ENCODE measurements at places on chromosomes 7 and 10.

DNA sequence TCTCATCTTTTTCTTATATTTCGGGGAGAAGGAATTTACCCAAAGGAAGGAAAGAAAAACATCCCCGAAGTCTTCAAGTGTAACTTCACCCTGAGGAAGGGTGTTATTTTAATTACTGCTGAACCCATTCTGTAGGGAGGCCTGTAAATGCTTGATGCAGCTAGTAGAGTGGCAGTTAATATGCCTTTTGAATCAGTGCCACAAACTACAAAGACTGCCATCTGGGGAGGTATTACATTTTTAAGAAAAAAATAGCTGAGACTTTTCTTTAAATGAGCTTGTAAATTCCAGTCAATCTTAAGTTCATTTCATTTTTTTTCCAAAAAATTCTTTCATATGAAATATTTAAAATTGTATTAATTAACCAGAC is 233.1 kb upstream of the FERD3L start:
- no peak for DNase-seq

DNA sequence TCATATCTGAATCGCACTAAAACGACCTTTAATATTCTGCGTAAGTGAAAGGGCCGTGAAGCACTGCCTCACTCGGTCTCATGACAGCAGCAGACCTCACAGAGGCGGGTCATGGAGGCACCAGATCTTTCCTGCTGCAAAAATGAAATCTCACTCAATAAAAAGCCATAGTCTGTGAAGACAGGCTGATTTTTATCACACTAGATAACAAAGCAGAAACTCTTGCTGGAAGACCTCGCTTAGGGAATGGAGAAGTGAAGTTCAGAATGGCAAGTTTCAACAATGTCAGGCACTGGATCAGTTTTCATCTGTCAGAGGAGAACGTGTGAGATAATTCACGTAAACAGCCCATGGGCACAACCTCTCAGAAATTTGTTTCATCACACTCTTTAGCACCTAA is 8.0 kb downstream of the SEPHS1 start:
- DNase-seq, result no peak

DNA sequence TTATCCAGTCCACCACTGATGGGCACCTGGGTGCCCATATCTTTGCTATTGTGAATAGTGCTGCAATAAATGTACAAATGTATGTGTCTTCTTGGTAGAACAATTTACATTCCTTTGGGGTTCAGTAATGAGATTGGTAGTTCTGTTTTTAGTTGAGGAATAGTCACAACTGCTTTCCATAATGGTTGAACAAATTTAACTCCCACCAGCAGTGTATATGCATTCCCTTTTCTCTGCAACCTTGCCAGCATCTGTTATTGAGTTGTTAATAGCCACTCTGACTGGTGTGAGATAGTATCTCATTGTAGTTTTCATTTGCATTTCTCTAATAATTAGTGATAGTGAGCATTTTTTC is 27.8 kb downstream of the COA1 start:
- no peak for DNase-seq

DNA sequence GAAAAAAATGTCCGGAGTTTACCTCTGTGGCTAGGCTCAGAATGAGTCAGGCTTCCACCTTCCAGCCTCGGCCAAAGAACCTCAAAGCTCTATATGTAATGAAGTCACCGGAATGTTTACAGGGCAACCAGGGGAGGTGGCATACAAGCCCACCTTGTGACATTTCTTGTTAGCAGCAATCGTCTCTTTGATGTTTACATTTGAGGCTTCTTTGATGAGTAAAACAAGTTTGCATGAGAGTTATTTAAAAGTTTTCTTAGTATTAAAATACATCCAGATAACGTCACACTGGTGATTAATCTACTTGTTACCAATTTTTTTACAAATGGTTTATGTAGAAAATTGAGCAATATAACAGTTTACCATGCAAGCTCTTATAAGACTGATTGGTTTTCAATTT is 133.1 kb upstream of the ADAM12 start:
- DNase-seq, result no peak

GRCh38 chr10:28263136-28263857 is 39.6 kb downstream of the MPP7 start:
- DNase-seq, result peak; percentile 15

DNA sequence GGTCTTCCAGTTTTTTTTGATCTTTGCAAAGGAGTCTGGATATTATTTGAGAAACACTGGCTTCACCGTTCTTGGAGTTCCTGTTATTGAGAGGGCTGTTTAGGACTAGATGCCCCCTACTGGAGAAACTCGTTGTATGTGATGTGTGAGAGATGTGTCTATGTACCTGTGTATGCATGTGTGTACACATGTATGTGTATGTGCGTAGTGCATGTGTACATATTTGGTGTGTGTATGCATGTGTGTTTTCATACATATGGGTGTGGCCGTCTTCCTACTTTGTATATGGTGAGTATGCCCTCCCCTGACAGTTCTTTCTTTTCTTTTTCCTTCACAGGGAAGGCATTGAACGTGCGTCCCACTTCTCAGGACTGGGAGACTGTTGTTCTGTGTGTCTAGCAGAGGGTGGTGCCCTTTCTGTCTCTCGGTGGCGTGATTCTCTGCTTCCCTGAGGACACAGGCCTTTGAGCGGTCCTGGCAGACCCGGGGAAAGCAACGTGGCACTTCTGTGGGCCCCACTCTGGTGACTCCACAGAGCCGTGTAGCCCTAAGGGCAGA is 3.0 kb upstream of the CALHM3 start:
- DNase-seq, result peak; percentile 24

- no peak for DNase-seq
These were observed 199.0 kb downstream of the EBF3 start for GRCh38 chr10:129764901-129765663.

DNA sequence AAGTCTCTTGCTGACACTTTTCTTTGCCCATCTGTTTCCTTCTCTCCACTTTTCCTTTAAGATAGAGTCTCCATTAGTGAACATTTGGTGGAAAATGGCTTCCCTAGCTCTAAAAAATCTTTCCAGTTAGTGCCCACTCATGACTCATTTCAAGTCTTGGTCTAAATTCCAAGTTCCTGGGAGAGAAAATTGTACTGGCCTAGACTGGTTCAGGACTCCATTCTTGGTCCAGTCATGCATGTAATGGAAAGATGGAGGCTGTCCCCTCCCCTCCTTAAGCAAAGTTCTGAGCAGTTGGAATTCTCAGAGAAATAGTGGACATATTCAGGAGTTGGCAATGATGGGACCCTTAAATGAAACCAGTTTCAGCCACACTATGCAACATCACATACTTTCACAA is 3.8 kb upstream of the ALDH18A1 start:
- no peak for DNase-seq

GRCh38 chr10:77836299-77836820 is 90.2 kb downstream of the DLG5 start:
- DNase-seq, result peak; percentile 69

DNA sequence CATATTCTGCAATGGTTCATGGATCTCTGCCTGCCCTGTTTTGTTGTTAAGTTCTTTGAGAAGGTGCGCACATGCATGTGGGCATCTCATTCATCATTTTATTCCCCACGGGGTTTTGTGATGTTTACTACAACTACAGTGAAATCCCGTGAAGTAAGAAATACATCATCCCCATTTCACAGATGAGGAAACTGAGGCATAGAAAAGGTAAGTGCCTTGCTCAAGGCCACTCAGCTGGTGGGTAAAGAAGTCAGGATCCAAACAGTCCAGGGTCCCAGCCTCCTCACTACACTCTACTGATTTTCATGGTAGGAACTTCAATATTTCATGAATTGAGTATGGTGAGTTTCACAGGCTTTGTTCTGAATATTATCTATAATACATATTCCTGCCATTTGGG is 72.6 kb downstream of the CYP26A1 start:
- DNase-seq, result no peak

DNA sequence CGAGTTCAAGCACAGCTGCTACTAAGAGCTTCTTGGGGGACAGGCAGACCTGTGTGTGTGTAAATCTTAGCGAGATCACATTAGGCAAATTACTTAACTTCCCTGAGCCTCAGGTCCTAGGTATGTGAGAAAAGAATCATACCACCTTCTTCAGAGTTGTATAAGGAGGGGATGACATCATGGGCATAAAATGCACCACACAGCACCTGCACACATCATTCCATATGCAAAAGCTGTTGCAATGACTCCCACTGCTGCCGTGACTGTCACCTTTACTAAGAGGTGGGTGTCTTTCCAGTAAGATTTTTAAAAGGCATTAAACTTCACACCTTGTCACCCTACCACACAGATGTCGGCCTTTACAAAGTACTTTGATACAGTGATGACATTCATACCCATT is 146.0 kb downstream of the FANK1 start:
- no peak for DNase-seq

DNA sequence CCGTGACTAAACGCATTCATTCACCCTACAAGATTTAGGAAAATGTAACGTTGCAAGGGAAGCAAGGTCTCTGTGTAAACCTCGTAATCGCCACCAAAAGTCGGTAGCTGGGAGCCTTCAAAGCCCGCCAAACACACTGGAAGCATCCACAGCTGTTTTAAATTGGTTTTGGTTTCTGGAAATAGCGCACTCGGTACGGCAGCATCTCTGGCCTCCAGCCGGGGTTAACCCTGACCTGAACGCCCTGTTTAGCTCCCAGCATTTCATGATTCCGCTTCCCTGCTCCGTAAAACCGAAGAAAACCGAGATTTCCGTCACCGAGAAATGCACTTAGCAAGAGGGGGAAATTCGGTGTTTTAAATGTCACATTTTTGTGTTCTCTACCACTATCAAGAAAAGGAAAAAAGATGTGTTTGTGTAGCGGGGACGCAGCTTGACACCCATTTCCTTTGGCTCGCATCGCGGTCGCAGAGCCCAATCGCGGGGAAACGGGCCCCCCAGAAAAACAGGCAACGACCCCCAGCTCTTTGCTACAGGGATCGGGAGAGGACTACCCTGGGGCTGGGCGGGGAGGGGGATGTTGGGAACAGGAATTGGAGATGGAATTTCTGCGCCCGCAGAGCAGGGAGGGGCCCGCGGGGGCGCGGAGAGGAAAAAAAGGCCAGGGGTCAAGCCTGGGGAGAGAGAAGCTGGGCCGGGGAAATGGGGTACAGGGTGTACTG is 646 bp downstream of the SGCE start:
- no peak for DNase-seq

GRCh38 chr10:86251426-86251825 is 115.2 kb downstream of the GRID1 start:
- no peak for DNase-seq

- DNase-seq, result no peak
These were observed 28.0 kb upstream of the IKZF1 start for GRCh38 chr7:50276483-50276882.

DNA sequence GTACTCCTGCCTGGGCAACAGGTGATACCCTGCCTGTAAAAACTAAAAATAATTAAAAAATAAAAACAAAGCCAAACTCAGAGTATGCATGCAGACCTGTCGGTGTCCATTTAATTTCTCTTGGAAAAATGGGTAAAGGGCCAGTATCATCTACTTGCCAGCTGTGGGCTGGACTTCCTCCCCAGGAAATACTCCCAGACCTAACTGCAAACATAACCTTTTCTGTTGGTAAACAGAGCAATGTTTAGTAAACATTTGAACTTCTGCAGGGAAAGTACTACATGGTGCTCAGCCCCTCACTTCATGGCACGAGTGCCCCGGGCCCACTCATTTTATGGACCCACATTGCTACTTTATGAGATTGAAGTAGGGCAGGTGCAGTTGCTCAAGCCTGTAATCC is 10.2 kb upstream of the TMEM248 start:
- no peak for DNase-seq

GRCh38 chr10:11715815-11716494 is 26.2 kb upstream of the ECHDC3 start:
- DNase-seq, result no peak

- no peak for DNase-seq
These were observed 16.8 kb downstream of the NUDT1 start for GRCh38 chr7:2258661-2259365.

- DNase-seq, result no peak
These were observed 9.8 kb downstream of the PODXL start for GRCh38 chr7:131546583-131547141.

GRCh38 chr7:153473185-153473584 is 579.0 kb upstream of the DPP6 start:
- DNase-seq, result no peak

- no peak for DNase-seq
These were observed 611.5 kb upstream of the IGFBP3 start for GRCh38 chr7:46532571-46532970.

DNA sequence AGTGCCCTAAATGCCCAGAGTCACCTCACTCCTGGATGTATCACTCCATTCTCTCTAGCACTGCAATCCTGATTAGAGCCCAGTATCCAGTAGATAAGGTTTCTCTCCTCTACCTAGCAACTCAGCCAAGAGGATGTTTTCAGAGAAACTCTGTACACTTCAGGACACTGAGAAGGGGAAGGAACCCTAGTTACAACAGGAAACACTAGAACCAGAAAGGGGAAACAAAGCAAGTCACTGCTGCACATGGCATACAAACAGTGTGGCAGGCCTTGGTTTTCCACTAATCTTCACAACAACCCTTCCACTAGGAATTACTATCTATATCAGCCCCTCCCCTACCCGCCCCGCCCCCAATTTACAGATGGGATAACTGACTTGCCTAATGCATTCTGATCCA is 1.6 kb downstream of the FAM204A start:
- DNase-seq, result no peak

DNA sequence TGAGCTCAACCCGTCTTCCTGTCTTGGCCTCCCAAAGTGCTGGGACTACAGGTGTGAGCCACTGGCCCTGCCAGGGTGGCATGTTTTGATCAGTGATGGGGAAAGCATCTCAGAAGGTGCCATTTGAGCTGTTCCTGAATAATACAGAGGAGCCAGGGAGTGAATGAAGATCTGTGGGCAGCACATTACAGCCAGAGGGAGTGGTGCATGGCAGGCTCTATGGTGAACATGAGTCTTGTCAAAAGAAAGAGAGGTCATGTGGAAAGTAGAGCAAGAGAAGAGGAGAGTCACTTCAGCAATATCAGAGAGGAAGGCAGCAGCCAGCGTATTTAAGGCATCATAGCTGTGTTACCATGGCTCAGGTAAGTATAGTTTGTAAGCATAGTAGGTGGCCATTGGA is 275.7 kb upstream of the LRGUK start:
- no peak for DNase-seq

GRCh38 chr10:4678023-4678950 is 147.7 kb upstream of the AKR1E2 start:
- no peak for DNase-seq

DNA sequence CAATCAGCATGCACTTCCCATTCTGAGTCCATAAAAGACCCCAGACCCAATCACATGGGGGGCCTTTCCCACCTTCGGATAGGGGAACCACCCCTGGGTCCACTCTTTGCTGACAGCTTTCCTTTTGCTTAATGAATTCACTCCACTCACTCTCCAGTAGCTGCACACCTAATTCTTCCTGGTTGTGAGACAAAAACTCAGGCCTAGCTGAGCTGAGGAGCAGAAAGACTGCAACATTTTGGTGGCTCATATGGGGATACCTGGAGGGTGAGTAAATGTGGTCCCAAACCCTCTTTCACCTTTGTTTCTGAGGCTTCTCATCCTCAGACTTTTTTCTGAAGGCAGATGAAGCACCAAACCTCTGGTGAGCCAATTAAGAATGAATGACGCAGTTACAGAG is 138.1 kb downstream of the WDR11 start:
- DNase-seq, result no peak

- DNase-seq, result no peak
These were observed 119.7 kb upstream of the PPP2R2D start for GRCh38 chr10:131781076-131781475.
